ENCODE measurements at places on chromosomes 11 and 22. TPM values are rescaled to one million over a fixed set of nuclear protein-coding genes. Genes with fewer than 3 reads are reported as not detected.

DNA sequence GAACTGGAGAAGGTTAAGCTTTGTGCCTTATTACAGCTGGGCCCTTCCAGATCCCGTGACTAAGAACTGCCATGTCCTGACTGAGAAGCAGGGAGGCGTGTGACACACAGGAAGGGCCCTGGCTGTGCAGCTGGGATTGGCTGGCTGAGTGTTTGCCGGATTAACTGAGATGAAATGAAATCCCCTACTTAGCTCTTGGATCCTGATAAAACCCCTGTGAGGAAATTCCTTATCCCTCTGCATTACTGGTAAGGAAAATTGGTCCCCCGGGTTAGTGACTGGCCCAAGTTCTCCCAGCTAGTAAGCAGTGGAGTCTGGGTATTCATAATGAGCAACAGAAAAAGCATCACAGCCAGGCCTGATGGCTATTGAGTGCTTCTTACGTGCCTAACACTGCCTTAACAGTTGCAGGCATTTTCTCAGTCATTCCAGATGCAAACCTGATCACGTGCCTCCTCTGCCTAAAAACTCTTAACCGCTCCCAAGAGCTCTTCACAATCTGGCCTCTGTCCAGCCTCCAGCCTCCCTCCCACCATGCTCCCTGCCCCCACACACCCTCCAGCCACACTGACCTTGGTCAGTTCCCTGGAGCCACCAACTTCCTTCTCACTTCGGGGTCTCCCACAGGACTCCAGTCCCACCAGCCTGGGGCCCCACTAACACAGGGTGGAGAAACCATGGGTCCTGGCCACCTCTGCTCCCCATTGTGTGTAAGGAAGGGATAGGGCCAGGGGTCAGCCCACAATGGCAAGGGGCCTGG lies 37.8 kb downstream of the ARRB1 start:
- peak; percentile 82 for DNase-seq

DNA sequence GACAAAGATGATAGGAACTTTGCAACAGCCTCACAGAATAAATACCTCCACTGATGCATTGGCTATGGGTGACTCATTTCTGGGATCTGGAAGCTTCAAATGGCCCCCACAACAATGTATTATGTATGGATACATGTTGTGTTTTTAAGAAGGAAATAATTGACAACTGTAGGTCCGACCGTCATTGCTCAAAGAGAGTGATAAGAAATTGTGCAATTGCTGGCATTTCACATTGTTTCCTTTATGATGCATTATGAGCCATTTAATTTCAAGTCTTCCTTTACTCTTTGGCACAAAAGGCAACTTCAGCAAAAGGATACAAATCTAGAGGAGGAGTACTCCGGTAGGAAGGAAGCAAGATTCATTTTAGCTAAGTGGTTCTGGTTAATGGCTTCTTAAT lies 2.0 kb downstream of the ANO3 start:
- DNase-seq, result no peak

GRCh38 chr11:62394825-62395538 lies 23.9 kb upstream of the SCGB1A1 start:
- DNase-seq, result peak; percentile 87

DNA sequence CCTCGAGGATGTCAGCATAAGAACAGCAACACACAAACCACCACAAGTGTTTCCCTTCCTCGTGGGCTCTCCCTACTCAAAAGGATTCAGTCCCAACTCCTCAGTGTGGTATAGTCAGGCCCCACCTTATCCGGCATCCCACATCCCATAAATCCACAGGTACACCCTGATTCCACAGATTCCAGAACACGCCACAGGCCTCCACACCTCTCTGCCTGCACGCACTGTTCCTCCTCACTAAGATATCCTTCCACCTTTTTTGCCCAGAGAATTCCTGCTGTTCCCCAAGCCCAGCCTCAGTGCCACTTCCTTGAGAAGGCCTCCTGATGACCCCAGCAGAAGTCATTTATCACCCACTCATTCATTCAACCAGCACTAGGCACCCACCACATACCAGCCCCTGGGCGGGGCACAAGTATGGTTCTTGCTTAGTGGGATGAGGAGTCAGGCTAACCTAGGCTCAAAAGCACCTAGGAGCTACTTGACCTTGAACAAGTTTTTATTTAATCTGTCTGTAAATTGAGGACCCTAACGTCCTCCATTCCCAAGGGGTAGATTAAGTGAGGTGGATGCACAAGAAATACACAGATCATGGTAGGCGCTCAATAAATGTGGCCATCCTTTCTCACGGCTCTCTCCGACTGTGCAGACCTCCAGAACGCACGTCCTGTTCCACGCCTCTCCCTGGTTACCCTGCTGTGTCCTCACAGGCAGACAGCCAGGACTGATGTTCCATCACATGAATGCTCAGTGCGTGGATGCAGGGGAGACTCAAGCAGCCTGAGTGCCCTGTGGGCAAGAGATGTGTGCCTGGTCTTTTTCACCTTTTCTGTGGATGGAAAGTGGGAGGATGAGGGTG lies 2.1 kb upstream of the KCNJ4 start:
- no peak for DNase-seq

- no peak for DNase-seq
These were observed 5.4 kb downstream of the EMID1 start for GRCh38 chr22:29211066-29211465.

LRRC32 gene
- total RNA-seq, result 32.5 TPM

DNA sequence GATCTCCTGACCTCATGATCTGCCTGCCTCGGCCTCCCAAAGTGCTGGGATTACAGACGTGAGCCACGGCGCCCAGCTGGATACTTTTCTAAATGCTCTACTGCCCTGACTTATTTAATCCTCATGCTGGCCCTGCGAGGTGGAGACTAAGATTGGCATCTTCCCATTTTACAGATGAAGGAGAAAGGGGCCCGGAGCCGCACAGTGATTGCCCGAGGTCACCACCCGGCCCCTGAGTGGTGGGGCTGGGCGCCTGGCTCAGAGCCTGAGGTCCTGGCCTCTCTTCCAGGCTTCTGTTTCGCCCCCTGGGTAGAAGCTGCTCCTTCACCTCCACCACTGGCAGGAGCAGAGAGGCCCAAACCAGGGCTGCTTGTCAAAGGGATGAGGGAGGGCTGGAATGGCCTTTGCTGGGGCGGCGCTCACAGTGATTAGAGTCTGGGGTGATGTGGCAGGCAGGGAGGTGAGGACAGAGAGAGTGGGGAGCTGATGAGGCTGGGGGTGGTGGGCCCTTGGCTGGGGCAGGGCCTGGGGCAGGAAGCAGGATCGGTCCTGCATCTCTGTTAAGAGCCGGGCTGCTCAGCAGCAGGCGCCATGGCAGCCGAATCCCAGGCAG lies 15.4 kb upstream of the MPPED1 start:
- no peak for DNase-seq

- DNase-seq, result no peak
These were observed 68.7 kb upstream of the ASPHD2 start for GRCh38 chr22:26360169-26360885.

- no peak for DNase-seq
These were observed 408 bp downstream of the PPP2R5B start for GRCh38 chr11:64924910-64925284.

DNA sequence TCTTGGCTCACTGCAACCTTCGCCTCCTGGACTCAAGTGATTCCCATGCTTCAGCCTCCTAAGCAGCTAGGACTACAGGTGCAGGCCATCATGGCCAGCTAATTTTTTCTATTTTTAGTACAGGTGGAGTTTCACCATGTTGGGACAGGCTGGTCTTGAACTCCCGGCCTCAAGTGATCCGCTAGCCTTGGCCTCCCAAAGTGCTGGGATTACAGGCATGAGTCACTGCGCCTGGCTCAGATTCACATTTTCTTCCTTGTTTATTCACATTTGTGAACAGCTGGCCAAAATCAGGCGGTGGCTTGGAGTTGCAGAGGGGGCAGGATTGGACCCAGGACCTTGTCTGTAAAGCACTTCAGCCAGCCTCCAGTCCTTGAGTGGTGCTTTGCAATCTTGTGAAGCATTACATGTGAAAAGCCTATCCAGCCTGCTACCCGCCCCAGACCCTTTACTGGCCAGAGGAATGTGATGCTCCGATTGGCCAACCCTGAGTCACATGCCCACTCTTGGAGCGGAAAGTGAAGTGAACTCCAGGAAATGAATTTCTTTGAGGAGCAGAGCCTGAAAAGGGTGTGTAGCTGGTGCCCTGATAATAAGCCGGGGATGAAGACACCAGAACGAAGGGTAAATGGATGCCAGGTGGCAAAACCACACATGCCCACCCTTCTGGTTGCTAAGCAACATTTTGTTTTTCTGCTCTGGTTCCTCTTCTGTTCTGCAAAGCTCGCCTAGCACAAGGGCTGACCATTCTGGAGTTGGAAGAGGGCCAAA lies 62.6 kb upstream of the PTPRJ start:
- DNase-seq, result peak; percentile 86

- DNase-seq, result no peak
These were observed 23.6 kb upstream of the RNASEH2C start for GRCh38 chr11:65744026-65744698.

GRCh38 chr22:31615491-31615860 lies 46.5 kb downstream of the PISD start:
- peak; percentile 60 for DNase-seq

MOGAT2 gene
- total RNA-seq, result 0.22 TPM

SMARCB1 gene
- 52.5 TPM for total RNA-seq

CHADL gene
- 26.4 TPM for total RNA-seq

DNA sequence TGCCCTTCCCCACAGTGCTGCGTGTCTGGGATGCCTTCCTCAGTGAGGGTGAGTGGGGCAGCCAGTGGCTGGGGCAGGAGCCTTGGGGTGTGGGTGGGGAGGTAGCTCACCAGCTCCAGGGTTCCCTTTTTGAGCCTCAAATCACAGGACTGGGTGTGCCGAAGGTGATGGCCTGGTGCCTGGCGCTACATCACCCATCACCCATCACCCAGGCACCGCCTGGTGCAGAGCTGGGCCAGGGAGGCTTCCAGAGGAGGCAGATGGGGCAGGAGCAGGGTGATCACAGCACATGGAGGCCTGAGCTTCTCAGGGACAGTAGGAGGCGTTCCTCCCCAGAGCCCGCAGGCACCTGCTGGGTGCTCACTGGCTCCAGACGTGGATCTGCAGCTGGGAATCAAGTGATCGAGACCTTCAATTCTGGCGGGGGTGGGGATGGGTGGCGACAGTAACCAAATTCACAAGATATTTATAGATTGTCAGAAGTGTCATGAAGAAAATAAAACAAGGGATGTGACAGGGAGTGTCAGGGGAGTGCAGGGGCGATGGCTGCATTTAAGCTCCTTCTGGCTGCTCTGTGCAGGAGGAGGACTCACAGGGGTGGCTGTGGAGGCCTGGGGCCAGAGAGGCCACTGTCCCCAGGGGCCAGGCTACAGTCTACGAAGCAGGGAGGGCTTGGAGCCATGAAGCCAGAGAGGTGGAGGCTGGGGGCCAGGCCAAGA lies 3.2 kb downstream of the TBC1D10C start:
- no peak for DNase-seq

MRPL49 gene
- total RNA-seq, result 35.8 TPM

GRCh38 chr22:30024231-30024630 lies 56.0 kb upstream of the HORMAD2 start:
- DNase-seq, result no peak

TYR gene
- total RNA-seq, result not detected

DNA sequence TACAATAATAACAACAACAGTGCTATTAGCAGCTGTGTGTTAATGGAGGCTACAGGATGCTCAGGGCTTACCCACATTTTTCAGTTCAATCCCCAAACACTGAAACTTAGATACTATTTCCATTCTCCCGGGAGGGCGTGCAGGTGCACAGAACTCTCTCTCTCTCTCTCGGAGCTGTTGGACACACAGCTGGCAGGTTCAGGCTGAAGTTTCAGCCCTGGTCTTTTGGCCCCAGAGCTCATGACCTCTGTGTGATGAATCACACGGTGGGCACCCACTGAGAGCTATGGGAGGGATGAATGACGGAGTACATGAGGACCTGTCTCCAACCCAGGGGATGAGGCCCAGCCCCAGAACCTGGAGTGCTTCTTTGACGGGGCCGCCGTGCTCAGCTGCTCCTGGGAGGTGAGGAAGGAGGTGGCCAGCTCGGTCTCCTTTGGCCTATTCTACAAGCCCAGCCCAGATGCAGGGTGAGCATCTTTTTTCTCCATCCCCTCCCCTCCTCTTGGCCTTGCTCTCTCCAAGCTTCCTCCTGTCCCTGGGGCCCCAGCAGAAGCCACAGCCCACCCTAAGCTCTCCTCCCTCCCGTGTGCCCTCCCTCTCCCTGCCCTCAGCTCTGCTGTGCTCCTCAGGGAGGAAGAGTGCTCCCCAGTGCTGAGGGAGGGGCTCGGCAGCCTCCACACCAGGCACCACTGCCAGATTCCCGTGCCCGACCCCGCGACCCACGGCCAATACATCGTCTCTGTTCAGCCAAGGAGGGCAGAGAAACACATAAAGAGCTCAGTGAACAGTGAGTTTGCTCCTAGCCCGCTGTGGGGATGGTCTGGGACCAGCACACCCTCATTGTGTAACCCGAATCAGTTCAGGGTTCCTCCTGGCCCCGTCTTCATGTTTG lies 16.9 kb downstream of the CSF2RB start:
- no peak for DNase-seq

DNA sequence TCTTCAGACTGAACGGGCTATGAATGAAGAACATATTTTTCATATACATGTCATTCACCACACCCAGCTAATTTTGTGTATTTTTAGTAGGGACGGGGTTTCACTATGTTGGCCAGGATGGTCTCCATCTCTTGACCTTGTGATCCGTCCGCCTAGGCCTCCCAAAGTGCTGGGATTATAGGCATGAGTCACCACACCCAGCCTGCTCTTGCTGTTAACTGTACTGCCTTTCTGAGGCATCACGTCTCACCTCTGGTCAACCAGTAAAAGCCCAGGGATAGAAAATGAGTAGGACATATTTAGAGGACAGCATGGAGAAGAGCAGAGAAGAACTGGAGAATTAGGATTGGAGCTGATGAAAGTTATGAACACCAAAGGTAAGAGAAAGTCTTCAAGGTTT lies 55.6 kb downstream of the APOL3 start:
- DNase-seq, result no peak

NELL1 gene
- total RNA-seq, result not detected

DNA sequence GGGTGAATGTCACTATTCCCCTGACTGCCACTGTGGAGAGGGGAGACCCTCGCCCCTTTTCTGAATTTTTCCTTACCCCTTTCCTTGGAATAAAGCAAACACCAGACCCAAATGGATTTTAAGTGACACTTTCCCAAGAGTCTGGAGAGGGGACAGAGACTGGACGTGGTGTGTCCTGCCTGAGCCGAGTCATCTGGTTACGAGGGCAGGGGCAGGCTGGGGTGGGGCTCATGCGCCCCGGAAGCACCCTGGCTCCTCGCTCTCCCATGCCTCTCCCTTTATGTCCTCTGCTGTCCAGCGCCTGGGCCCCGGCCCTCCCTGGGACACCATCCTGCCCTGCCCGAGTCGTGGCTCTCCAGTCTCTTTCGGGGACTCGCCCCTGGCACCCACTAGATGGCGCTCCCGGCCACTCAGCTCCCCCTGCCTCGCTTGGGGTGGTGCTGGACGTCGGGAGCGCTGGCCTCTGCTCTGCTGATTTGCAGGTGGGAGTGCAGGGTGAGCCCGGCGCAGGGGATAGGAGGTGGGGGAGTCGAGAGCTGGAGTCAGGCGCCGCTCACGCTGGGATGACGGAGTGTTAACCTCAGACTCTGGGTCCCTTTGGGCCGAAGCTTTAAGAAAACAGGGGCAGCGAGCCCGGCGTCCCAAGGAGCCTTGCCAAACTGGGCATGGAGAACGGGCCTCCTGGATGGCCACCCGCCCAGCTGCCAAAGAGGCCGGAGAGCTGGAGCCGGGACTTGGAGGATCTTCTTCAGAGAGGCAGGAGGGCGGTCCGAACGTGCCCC lies 89.8 kb downstream of the RPS6KA4 start:
- peak; percentile 93 for DNase-seq
